ENCODE measurements at places on chromosomes 11 and 22.

DNA sequence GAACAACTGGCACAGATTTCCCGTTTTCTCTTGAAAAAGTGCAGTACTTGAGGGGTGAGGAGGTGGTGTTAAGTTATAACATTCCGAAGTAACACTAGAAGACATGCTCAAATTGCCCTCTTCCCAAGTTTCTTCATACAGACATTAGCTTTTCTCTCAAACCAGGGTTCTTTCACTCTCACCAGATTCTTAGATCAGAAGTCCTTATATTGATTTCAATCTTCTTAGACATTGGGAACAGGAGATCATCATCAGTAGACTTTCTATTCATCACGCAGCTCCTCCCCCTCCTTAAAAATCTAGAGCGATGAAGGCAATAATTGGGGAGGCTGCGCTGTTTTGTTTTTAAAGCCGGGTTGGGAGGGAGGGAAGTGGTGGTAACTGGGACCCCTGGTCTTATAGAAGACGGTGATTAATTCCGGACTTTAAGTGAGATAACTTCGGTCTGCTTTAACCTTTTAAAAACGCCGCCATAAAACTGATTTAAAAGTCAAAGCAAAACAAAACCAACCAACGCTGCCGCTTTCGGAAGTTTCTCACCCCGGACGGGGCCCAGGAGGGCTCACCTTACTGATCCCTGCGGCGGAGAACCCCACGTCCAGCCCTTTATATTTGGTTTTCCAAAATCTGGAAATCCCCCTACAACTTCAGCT is 665 bp downstream of the USP28 start:
- DNase-seq, result no peak

DNA sequence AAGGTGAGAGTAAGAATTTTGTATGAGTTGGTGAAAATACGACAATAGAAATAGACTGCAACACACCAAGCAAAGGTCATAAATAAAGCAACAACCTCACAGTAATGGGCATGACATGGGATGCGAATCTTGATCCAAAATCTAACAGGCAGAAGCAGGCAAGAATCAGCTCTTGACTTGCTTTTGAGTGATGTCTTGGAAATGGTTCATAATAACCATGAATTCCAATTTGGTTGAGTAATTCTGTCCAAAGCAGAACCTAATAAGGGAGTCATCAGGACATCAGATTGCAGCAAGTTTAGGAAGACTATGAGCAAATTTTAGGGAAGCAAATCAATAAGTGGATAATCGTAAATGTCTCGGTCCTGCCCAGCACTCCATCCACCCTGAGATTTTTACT is 224.0 kb upstream of the ISX start:
- no peak for DNase-seq

DNA sequence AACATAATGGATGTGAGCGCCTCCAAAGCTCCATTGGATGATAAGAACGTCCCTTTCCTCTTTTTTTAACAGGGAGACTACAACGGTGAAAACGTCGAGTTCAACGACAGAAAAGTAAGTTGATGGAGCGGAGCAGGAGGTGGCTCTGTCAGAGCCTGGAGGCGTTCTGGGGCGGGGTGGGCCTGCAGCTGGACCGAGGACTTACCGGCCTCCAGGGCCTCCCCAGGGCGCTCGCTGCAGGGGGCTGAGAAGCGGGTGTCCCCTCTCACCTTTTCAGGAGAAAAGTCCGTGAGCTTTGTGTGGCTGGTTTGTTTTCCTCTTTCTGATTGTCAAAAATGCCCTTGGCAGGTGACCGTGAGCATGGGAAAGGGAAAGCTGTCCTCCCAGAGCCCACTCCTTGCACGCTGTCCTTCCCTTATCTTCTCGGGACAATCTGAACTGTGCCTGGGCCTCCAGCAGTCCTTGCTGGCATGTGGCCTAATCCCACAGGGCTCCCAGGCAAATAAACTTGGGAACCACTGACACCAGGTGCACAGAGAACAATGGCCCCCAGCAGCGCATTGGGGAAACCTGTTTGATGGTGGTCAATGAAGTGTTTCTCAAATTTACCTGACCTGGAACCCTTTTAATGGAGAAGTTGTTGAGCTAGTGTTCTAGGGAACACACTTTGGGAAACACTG is 38.4 kb downstream of the ANO1 start:
- DNase-seq, result no peak

DNA sequence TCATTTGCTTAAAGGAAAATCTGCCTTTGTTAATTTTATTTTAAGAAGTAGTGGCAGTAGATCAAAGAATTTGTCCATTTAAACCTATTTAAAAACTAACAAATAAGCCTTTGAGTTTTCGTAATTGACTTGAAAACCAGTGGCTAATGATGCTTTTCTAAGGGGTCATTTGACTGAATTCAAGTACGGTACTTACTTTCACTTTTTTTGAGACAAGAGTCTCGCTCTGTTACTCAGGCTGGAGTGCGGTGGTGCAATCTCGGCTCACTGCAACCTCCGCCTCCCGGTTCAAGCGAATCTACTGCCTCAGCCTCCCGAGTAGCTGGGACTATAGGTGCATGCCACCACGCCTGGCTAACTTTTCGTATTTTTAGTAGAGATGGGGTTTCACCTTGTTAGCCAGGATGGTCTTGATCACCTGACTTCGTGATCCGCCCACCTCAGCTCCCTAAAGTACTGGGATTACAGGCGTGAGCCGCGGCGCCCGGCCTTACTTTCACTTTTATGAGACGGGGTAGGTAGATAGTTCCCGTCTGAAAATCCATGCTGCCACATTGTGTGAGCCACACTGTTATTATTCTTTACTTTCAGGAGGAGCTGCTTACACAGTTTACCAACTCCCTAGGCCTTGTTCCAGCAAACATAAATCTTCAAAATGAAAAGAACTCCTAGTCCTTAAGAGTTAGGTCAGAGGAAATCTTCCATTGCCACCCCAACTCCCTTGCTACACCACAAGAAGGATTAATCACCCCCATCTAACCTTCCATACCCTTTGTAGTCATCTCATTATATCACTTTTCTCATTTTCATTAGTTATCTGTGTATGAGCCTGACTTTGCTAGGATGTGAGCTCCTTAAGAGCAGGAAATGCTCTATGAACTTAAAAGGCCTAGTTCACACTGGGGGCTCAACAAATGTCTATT is 926.6 kb upstream of the CCDC90B start:
- DNase-seq, result peak; percentile 4

DNA sequence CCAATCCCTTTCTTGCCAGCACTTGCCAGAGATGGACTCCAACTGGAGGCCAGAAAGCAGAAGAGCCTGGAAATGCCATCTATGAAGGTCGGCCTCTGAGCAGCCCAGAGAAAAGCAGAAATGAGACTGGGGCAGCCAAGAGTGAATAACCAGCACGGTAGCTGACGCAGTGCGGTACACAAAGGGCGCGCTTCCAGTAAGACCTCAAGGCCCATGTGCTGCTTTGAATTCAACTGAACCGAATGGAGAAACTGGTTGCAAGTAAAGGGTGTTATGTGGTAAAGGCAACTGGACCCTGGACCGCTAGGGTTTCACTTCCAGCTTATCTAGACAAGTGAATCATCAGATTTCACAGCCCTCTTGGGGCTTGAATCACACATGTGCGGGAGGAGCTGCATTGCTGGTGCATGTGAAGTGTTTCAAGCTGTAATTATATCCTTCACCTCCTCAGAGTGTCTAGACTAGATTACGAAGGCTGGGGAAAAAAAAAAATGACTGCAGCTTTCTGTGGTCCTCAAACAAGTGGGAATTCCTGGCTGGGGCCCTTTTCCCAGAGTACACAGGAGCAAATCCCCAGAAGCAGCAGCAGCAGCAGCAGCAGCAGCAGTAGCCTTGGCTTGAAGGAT is 128.9 kb downstream of the CCDC34 start:
- no peak for DNase-seq

GRCh38 chr11:35792148-35792845 is 129.7 kb downstream of the TRIM44 start:
- DNase-seq, result no peak

DNA sequence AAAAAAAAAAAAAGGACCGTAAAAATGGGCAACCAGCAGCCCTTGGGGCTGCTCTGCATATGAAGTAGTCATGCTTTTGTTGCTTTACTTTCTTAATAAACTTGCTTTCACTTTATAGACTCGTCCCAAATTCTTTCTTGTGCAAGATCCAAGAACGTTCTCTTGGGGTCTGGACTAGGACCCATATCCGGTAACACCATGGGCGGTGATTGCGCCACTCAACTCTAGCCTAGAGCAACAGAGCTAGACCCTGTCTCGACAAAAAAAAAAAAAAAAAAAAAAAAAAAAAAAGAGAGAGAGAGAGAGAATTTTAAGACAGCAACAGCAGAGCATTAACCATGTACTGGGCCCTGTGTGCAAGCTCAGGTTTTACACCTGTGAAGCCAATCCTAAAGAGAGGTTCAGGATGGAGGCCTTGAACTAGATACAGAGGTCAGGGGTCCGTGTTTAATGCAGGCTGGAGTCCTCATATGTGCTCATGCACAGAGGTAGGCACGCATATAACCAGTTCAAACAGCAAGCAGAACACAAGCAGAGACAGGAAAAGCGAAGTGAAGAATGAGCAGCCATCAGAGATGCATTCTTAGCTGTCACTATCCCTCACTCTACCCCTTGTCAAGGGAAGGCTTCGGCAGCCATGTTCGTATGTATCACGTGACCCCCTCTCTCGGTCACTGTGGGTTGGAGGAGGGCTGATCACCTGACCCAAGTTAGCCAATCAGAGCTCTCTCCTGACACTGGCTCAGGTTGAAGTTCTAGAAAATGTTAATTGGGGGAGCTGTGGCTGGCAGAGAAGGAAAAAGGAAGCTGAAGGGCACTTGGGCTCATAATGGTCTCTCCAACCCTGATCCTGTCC is 16.7 kb upstream of the SYT12 start:
- DNase-seq, result no peak

GRCh38 chr11:115290893-115291292 is 213.3 kb downstream of the CADM1 start:
- DNase-seq, result no peak

- no peak for DNase-seq
Observed at GRCh38 chr11:959027-959426, 33.4 kb downstream of the AP2A2 start.

DNA sequence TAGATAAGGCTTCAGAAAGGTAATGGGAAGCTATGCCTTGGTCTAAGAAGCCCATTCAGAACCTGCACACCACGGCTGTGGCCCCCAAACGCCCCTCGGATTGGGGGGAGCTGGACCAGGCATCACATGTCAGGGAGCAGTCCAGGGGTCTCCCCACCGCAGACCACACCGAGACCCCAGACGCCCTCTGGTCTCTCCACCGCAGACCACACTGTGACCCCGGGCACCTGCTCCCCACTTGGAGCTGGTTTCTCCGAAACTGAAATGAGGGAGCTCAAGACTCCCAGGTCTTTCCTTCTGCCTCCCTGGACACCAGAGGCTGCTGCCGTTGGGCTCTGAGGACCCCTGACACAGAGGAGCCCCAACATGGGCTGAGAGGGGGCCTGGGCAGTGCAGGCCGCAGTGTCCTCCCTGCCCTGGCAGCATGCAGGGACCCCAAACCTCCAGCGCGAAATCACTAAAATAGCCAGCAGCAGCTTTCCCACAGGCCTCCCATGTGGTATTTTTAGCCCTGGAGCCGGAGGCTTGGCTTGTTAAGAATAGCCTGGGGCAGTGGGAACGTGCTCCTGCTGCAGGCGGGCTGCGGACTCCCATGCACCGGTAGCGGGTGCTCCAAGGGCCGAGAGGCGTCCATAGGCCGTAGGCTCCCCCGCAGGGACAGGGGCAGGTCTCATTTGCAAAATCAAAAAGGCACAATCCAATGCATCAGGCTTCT is 7.7 kb downstream of the LINC01488 start:
- no peak for DNase-seq

- no peak for DNase-seq
Observed at GRCh38 chr11:90192869-90193582, 29.8 kb downstream of the CHORDC1 start.

DNA sequence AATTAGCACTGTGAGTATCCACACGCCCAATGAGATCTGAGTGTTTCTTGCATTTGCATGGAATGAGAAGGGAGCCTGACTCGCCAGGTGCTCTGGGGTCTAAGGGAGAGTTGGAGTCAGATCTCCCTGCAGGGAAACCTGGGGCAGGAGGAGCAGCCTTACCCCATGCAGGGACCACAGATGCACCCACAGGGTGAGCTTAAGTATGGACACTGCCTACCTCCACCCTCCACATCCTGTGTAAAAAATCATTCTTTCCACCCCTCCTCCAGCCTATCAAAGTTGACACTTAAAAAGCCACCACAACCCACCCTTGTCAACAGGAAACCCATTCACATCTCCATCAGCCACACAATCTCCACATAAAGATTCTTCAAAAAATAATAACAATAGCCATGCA is 67.0 kb upstream of the IGLL5 start:
- no peak for DNase-seq

DNA sequence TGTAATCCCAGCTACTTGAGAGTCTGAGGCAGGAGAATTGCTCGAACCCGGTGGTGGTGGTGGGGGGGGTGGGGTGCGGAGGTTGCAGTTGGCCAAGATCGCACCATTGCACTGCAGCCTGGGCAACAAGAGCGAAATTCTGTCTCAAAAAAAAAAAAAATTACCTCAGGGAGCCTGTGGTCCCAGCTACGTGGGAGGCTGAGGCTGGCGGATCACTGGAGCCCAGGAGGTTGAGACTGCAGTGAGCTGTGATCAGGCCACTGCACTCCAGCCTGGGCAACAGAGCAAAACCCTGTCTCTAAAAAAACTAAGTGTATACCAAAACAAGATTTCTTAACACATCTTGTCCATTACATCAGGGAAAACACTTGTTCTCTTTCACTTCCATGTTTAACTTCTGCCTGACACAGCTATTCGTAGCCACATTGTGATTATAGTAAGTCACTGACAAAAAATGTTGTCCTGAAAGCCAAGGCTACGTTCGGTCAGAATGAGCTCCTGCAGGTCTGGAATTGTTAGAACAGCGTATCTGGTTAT is 1.4 kb downstream of the TMEM80 start:
- DNase-seq, result no peak

- DNase-seq, result no peak
Observed at GRCh38 chr22:36773935-36774334, 2.0 kb downstream of the IFT27 start.

GRCh38 chr11:57637626-57638004 is 12.1 kb downstream of the YPEL4 start:
- DNase-seq, result no peak

DNA sequence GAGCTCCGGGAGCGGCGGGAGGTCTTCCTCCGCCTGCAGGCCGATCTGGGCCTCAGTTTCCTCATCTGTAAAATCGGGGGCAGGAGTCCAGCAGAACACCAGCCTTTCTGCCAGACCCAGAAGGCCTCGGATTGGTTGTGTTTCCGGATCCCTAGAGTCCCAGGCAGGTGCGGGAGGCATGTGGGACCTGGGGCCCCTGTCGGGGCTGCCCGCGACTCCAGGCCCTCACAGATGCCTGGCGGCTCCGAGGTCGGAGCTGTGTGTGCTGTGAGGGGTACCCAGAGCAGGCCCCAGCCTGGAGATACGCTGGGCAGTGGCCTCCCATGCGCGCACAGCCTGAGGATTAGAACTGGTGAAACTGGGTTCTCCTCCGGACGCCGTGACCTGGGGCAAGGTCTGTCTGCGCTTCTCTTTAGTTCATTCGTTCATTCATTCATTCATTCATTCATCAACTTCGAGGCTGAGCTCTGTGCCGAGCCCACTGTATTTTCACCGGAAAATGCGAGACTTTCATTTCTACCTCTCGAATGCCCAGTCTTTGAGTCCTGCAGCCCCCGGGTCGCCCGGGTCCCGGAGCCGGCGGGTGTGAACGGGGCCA is 24.6 kb downstream of the FLRT1 start:
- DNase-seq, result no peak
